ENCODE measurements at places on chromosomes 11 and 22.

DNA sequence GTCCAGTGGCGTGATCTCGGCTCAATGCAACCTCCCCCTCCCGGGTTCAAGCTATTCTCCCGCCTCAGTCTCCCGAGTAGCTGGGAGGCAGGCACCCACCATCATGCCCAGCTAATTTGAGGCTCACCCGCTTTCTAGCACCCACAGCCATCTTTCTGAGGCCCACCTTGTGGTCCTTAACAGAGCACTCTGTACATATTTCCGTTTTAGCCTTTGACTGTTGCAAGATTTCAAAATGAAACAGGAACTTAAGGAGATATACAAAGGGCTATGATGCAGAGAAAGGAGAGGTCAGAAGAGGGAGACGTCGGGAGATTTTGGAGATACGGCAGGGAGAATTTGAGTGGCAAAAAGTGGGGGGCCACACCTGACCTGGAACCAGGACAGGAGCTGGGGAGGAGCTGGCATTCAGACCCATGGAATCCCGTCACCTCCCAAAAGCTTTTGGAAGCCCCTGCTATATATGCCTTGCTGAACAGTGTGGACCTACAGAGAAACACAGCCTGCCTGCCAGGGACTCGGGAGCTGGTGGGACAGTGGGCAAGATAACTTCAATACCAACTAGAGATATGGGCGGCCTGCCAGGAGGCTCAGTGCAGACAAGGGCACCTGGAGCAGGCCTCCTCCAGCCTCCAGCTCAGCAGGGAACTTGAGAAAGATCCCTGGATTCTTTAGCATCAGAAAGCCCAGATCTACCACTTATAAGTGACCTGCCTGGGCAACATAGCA, 8.0 kb upstream of the CLCF1 start:
- DNase-seq = no peak

DNA sequence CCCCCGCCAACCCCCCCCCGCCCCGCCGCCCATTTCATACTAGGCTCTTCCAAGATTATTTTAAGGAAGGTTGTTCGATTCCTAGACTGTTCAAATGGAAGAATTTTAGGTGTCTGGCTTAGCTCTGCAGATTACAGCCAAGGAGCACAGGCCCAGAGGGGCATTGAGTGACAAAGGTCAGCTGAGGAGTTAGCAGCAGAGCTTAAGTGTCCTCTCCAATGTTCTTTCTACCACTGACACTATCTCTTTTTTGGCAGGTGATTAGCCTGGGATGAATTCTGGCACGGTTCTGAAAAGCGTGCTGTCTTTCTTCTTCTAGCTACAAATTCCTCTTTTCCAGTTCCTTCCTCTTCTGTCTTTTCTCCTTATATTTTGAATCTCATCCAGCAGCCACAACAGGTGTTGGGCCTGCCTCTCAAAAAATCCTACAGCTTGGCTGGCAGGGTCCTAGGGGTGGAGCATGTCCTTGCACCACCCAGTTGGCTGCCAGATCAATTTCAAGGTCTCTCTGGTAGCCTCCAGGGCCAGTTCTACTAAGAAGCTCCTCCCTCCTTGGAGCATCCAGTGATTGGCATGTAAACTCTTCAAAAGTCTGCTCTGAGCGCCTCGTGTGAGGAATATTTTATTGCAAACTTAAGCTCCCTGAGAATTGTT, 23.0 kb downstream of the KCNE3 start:
- DNase-seq = no peak

- no peak for DNase-seq
Observed at GRCh38 chr11:114197799-114198500, 98.2 kb upstream of the NNMT start.

DNA sequence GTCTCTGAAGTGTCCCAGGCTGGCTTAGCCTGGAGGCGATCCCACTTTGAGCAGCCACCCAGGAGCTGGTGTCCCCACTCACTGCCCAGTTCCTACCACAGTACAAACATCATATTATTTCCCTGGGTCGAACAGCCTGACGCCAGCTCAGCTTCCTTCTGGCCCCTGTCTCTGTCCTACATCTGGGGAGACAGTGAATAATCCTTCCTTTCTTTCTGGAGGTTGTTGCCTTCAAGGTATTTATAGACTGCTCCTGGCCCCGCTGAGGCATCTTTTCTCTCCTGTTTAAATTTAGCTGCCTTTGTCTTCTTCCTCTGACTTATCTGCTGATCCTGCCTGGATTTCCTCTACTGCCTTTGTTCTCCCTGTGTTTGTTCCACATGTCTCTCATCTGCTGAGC, 56.8 kb upstream of the LRRC55 start:
- no peak for DNase-seq

GRCh38 chr11:110991661-110992355, 253.7 kb upstream of the POU2AF2 start:
- no peak for DNase-seq

DNA sequence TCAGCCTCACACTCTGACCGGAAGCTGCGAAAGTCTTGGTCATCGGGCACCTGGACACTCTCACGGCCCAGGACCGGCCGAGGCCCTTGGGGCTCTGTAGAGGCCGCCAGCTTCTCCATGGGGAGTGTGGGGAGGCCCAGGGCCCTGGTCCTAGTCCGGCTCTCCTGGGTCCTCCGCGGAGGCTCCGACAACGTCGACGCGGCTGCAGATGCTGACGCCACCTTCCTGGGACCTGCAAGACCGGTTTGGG, 12.9 kb downstream of the STARD10 start:
- no peak for DNase-seq

- DNase-seq = no peak
Observed at GRCh38 chr11:19053909-19054308, 6.6 kb downstream of the MRGPRX2 start.

- no peak for DNase-seq
Observed at GRCh38 chr11:9601876-9602199, 28.4 kb downstream of the WEE1 start.

DNA sequence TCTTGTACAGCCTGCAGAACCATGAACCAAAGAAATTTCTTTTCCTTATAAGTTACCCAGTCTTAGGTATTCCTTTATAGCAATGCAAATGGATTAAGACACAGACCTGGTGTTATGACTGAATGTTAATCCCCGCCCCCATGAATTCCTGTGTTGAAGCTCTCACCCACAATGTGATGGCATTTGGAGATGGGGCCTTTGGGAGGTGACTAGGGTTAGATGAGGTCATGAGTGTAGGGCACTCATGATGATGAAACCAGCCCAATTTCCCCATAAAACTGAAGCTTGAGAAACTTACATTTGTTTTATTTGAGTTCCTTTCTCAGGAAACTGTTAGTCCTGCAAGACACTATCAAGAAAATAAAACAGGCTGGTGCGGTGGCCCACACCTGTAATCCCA, 115.8 kb upstream of the THY1 start:
- DNase-seq = no peak

GRCh38 chr22:20216863-20217499, 51.1 kb downstream of the RTN4R start:
- DNase-seq = no peak
